ENCODE measurements at places on chromosomes 3 and 15.

- DNase-seq, result no peak
Measured at GRCh38 chr3:30370681-30371271, 235.6 kb upstream of the TGFBR2 start.

DNA sequence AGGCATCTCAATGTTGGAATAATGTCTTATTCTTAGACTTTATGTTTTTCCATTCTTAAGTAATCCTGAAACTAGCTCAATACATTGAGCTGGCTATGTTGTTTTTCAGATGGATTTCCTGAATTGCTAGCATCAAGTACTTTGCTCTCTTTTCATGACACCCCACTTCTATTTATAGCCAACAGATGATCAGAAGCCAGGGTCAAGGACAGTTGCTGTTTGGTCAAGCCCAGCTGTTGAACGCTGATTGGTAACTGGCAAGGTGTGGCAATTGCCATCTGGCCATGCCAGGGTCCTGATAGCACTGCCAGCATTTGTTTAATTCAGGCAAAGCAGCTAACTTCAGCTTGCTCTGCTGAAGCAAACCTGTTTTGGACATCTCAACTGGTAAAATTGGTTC is 46.2 kb upstream of the PLCL2 start:
- DNase-seq, result peak; percentile 43

- no peak for DNase-seq
Measured at GRCh38 chr3:45684327-45684892, 4.8 kb upstream of the SACM1L start.

DNA sequence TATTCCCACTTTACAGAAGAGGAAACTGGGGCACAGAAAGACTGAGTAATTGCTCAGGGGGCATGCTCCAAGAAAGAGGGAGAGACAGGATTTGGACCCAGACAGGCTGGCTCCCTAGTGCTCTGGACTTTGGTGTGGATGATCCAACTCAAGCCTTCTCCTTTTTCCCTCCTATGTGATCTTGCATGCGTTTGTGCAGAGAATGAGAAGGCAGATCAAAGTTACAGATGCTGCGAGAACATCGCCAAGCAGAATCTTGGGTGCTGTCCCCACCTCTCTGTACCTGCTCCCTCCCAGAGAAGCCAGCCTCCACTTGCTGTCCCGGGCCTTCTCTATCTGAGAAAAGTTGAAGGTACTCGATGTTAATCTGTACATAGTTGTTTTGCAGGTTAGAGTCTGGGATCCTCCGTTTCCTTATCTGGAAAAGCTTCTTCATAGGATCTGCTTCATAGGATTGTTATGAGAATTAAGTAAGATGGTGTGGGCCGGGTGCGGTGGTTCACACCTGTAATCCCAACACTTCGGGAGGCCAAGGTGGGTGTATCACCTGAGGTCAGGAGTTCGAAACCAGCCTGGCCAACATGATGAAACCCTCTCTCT is 10.2 kb downstream of the GNB5 start:
- DNase-seq, result peak; percentile 32

- no peak for DNase-seq
Measured at GRCh38 chr3:15535732-15536131, 14.2 kb upstream of the COLQ start.

- no peak for DNase-seq
Measured at GRCh38 chr3:102488331-102488730, 53.5 kb downstream of the ZPLD1 start.

GRCh38 chr3:123347691-123348264 is 101.1 kb downstream of the ADCY5 start:
- no peak for DNase-seq
